Activated T-helper 1 cell treated with anti-CD3 and anti-CD28 coated beads, Interleukin-2, amount 50 U/mL, for 16 hours (primary cell): ENCODE measurements at places on chromosomes 7 and 10.

- DNase-seq = no peak
Measured at GRCh38 chr7:137626469-137627067, 220.2 kb downstream of the DGKI start.

GRCh38 chr7:41445432-41445831 lies 257.5 kb downstream of the INHBA start:
- no peak for DNase-seq

DNA sequence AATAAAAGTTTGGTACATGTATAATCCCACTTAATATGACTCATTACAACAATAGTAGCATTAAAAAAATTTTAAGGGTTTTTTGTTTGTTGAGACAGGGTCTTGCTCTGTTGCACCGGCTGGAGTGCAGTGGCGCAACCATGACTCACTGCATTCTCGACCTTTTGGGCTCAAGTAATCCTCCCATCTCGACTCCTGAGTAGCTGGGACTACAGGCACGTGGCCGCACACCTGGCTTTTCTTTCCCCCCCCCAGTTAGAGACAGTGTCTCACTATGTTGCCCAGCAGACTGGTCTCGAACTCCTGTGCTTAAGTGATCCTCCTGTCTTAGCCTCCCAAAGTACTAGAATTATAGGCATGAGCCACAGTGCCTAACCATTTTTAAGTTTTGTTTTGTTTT lies 40.7 kb downstream of the KMT2C start:
- DNase-seq = no peak

DNA sequence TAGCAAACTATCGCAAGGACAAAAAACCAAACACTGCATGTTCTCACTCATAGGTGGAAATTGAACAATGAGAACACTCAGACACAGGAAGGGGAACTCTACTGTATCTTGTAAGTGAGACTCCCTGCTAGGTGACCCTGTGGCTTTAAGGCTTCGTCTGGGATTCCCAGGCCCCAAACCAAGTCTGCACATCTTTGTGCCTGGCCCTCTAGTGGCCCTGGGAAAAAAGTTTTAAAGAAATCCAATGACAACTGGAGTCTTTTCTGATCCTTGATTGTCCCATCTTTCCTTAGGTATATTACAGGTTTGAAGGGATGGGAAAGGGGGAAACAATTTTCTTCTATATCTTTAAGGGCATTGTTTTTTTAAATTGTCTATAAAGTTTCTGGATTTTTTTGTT lies 10.6 kb upstream of the LIPM start:
- DNase-seq = no peak

GRCh38 chr7:18538554-18539250 lies 43.2 kb downstream of the HDAC9 start:
- no peak for DNase-seq

GRCh38 chr7:87151002-87151728 lies 1.1 kb upstream of the DMTF1 start:
- no peak for DNase-seq

- DNase-seq = no peak
Measured at GRCh38 chr7:14855033-14855794, 47.3 kb downstream of the DGKB start.

- no peak for DNase-seq
Measured at GRCh38 chr7:127828843-127829500, 177.0 kb downstream of the SND1 start.

DNA sequence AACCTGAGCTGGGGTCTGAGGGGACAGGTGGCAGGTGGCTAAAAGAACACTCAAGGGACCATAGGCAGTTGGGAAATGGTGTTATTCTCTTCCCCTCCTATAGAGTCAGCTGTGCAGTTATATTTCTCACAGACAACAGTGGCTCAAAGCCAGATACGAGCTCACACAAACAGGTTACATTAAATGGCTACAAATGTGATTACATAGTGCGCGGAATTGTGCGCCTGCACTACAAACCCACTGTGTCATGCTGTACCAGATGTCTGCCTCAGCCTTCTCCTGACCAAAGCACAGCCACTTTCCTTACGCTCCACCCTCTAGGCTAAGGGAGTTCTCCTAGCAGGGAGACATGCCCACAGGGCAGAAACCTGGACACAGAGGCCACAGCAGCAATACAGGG lies 387.2 kb downstream of the CNTNAP2 start:
- no peak for DNase-seq

GRCh38 chr7:424301-424935 lies 95.2 kb downstream of the PDGFA start:
- DNase-seq = no peak

- DNase-seq = no peak
Measured at GRCh38 chr7:1852517-1853430, 182.7 kb downstream of the ELFN1 start.

DNA sequence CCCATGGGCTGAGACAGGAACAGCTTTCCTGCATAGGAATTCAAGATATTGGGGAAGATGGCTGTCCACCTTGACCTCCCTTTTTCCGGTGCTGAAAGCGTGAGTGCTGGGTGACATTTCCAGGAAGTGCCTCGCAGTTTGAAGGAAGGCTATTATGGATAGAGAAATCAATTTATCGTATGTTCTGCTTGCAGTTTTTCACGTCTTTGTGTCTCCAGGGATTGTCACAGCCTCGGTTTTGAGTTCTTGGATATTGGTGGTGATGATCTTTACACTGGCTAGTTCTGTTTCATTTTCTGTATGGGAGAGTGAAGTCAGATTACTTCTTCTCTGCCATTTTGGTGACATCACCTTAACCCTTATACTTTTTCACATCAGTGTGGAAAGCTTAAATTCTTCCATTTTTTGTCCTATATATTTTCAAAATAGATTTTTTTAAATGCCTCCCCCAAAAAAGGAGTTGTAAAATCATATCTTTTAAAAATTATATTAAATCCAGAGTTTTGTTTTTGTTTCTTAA lies 102.5 kb upstream of the APBB1IP start:
- DNase-seq = no peak

- no peak for DNase-seq
Measured at GRCh38 chr10:101485681-101486554, 102.1 kb downstream of the POLL start.

- no peak for DNase-seq
Measured at GRCh38 chr10:110648692-110649346, 4.7 kb downstream of the RBM20 start.

DNA sequence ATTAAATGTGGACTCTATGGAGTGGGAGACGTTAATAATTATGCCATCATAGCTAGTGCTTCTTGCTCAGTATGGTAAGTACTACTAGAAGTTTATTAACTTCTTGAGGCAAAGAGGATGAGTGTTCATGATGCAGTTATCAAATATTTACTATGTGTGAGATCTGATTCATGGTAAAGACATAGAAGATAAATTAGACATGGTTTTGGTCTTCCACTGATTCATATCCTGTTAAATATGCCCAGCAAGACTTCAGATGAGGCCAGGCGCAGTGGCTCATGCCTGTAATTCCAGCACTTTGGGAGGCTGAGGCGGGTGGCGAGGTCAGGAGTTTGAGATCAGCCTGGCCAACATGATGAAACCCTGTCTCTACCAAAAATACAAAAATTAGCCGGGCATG lies 547.1 kb upstream of the ANKRD30A start:
- DNase-seq = no peak

DNA sequence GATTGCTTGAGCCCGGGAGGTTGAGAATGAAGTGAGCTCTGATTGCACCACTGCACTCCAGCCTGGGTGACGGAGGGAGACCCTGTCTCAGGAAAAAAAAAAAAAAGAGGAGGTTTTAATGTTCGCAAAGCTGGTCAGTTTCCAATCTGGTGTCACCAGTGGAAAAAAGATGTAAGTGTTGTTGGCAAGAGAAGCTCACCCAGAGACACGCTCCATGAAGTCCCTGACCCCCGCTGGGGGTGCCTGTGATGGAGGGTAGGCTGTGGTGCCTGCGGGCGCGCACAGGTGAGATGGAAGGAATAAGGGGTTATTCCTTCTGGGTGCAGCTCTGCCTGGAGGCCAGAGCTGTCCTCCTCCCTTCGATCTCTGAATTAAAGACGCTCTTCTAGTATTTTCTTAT lies 122.7 kb downstream of the CUX1 start:
- DNase-seq = no peak
